DMS79 (cell line): ENCODE measurements at places on chromosomes 3 and 15.

GRCh38 chr3:139121513-139122220 lies 77.0 kb upstream of the PRR23C start:
- no peak for DNase-seq

DNA sequence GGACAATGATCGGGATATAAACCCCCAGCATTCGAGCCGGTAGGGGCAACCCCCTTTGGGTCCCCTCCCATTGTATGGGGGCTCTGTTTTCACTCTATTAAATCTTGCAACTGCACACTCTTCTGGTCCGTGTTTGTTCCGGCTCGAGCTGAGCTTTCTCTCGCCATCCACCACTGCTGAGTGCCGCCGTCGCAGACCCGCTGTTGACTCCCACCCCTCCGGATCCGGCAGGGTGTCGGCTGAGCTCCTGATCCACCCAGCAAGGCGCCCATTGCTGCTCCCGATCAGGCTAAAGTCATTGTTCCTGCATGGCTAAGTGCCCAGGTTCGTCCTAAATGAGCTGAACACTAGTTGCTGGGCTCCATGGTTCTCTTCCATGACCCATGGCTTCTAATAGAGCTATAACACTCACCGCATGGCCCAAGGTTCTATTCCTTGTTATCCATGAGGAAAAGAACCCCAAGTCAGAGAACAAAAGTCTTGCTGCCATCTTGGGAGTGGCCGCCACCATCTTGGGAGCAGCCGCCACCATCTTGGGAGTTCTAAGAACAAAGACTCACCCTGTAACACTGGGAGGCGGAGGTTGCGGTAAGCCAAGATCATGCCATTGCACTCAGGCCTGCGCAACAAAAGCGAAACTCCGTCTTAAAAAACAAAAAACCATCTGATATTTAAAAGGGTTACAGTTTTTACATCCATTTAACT lies 11.2 kb upstream of the EHHADH start:
- DNase-seq = no peak

DNA sequence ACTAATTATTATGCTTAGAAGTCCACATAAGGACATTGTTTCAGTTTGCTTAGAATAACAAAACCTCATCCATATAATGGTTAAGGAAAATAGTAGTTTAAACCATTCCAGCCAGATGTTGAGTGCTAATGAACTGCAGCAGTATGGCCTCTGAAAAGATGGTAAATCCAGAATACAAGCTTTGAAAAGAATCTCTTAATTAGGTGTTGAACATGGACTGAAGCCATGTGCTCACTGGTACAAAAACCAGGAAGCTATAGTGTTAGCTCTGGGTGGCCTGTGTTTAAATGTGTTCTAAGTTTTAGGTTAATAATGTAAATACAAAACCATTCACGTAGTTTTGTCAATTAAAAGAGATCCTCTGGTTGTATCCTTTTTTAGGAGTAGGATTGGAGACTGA lies 78.2 kb downstream of the GALK2 start:
- DNase-seq = no peak

GRCh38 chr3:149180057-149180573 lies 41.5 kb downstream of the CP start:
- DNase-seq = no peak

GRCh38 chr15:31977812-31978661 lies 52.3 kb upstream of the CHRNA7 start:
- no peak for DNase-seq

DNA sequence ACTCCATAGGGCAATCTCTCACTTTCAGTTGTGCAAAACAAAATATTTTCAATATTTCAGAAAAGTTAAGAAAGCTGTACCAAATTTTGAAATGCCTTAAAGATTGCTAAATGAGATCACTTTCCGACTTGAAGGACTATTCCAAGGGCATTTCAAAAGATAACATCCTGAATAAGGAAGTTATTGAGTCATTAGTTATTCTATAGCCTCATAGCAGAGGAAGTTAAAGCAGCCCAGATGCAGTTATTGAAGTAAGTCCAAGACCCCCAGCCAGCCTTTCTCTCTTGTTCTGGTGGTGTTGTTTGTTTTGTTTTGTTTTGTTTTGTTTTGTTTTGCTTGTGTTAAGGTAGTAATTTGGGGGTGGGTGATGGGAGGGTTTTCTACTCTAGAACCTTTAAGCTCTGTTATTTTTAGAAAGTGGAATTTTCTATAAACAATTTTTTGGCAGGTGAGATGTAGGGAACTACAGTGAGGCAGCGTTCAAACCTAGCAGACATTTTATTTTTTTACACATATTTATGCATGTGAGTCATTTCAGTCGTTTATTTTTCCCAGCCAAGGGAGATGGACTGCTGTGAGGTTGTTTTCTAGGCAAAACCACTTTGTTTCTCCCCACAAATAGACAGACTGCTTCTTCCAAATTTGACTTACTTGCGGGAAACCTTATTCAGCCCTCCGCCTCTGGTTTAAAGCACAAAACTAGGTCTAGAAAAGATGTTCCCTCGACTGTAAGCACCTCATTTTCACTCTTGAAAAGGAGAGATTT lies 216.3 kb upstream of the ARPP21 start:
- DNase-seq = no peak

DNA sequence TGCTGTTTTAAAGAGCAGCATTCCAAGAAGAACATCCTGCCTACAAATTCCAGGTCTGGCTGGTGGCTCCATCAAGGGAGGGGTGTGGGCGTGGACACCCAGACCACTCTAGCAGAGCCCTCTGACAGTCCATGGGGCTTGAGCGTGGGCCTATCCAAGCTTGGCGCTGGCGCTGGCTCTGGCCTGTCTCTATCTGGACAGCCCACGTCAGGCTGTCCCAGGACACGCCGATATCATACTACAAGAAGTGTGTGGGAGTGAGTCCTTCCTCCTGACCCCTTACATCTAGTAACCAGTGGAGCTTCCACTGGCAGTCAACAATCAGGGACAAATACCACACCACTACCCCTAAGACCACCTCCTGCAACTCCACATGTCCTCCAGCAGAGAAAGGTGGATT lies 17.1 kb upstream of the DUSP7 start:
- no peak for DNase-seq

- DNase-seq = no peak
Observed at GRCh38 chr3:86481031-86481430, 509.9 kb downstream of the VGLL3 start.
